ENCODE measurements at places on chromosomes 16 and 17.

- no peak for DNase-seq
Measured at GRCh38 chr17:7204336-7204735, 15.3 kb downstream of the DLG4 start.

DNA sequence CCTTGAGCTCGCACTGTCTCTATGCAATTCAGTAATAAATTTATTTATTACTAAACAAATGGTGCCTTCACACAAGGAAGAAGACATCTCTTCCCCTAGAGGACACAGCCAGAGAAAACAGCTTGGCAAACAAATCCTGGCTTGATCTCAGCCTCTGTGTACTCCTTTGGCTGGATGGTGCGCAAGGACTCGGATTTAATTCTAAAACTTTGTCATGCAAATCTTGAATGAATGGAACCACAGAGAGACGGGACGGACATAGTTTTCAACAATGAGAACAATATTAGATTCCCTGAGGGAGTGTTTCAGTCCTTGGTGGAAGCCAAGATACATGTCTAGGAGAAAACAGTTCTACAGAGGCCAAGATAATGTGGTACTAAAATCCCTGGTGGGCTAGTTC lies 349.5 kb downstream of the NPIPA8 start:
- no peak for DNase-seq

- no peak for DNase-seq
Measured at GRCh38 chr17:50661348-50661747, 26.7 kb downstream of the ABCC3 start.

- DNase-seq: no peak
Measured at GRCh38 chr17:7946441-7946840, 14.4 kb downstream of the CNTROB start.

DNA sequence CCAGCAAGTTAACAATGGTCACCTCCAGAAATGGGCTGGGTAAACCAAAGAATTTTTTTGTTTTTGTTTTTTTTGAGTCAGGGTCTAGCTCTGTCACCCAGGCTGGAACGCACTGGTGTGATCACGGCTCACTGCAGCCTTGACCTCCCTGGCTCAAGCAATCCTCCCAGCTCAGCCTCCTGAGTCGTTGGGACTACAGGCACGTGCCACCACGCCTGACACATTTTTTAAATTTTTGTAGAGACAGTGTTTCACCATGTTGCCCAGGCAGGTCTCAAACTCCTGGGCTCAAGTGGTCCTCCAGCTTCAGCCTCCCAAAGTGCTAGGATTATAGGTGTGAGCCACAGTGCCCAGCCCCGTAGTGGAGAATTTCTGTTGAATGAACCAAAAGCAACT lies 1.7 kb downstream of the SPSB3 start:
- DNase-seq: no peak

GRCh38 chr17:43880420-43880991 lies 26.8 kb downstream of the MPP2 start:
- DNase-seq: peak; percentile 41

- DNase-seq: no peak
Measured at GRCh38 chr17:42403150-42403549, 14.9 kb upstream of the STAT3 start.

DNA sequence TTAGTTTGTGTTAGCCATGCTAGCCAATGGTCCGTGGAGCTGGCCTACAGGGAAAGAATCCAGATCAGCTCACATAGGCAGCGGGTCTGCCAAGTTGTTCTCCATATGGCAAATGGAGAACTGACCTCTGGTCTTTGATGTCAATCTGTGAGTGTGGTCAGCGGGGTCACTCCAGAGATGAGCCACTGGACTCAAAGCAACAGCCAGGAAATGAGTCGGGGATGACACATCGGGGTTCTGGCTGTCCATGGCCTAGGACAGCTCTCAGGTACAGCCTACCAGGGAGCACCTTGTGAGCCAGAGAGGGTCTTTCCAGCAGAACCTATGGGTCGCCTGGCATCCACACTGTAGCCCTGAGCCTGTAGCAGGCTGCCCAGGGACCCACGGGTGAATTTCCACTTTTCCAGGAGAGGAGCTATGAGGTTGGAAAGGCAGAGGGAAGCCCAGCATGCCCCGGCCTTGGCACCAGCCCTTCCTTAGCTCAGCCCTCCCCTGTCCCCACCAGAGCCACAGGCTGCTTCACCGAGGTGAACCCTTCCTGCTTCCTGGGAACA lies 203.0 kb upstream of the TNRC6C start:
- DNase-seq: no peak

DNA sequence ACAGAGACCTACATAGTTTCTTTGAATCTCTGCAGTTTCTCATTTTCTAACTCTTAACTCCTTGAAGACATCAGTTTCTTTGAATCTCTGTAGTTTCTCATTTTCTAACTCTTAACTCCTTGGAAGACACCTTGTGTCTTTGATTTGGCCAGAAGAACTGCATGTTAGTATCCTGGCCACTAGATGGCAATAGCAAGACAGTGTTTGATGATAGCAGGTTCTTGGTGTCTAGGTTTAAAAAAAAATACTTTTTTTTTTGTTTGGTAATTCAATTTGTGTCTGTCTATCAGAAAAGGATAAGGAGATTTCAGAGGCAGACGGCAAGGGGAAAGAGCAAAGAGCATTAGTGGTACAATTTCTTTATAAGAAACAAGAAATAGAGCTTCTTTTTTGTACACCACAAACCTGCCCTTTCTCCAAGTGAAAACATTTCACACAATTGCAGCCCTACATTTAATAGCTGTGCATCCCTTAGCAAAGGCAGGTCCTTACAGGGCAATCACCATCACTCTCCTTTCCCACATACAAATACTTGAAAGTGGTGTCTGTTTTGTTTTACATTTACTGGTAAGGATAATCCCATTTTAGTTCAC lies 1324.9 kb upstream of the CDH8 start:
- peak; percentile 9 for DNase-seq

DNA sequence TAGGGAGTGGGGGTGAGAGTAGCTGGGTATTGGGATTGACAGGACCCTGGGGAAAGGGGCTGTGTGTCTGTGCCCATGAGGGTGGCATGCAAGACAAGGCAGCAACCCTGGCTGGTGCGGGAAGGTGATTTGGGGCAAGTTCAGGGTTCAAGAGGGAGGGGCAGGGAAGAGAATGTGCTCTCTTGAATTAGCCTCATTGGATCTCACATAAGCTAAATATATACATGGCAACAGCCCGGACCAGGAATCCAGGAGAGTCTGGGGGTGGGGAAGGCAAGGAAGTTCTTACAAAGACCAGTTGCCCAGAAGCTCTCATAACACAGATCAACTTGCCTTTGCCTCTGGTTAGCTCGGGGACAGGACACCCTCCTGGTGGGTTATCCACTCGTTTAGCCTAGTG lies 73.3 kb downstream of the IRX3 start:
- no peak for DNase-seq

DNA sequence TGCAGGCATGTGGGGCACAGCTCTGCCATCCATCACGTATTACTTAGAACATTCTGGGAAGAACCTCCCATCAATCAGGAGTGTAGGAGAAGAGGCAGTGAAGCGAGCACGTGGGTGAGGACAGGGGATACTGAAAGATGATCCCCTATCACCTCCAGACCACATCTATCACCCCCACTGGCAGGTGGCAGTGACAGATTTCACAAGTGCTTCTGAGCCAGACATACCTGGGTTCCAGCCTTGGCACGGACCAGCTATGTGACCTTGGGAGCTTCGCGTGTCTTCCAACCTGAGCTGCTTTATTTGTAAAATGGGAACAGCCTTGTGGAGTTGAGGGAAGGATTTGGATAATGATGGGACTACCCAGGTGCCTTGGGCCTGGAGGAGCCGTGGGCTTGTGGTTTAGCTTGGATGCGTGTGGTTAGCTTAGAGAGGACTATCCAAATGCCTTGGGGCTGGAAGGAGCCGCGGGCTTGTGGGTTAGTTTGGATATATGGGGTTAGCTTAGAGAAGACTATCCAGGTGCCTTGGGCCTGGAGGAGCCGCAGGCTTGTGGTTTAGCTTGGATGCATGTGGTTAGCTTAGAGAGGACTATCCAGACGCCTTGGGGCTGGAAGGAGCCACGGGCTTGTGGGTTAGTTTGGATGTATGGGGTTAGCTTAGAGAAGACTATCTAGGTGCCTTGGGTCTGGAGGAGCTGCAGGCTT lies 206.4 kb downstream of the ENGASE start:
- no peak for DNase-seq
